ENCODE measurements at places on chromosomes 11 and 22. TPM values are rescaled to one million over a fixed set of nuclear protein-coding genes. Genes with fewer than 3 reads are reported as not detected.

The GAL gene
- total RNA-seq, result 0.58 TPM

The EPS8L2 gene
- total RNA-seq, result 2.2 TPM

The YAP1 gene
- total RNA-seq, result 67.9 TPM

The POTEH gene
- total RNA-seq, result not detected

The OR52A1 gene
- total RNA-seq, result not detected

The GUCY1A2 gene
- total RNA-seq, result 10.2 TPM

The LTO1 gene
- 8.9 TPM for total RNA-seq

The SAMM50 gene
- total RNA-seq, result 72.0 TPM

GRCh38 chr11:93525601-93526345 lies 17.4 kb downstream of the SMCO4 start:
- no peaks in the 10 kb centered on the region for H3K27me3 ChIP-seq
- no peak for DNase-seq
- H3K4me3 ChIP-seq, result no peak overlapping the region
- H3K4me1 ChIP-seq, result peaks cover 85% of the 10 kb centered on the region

DNA sequence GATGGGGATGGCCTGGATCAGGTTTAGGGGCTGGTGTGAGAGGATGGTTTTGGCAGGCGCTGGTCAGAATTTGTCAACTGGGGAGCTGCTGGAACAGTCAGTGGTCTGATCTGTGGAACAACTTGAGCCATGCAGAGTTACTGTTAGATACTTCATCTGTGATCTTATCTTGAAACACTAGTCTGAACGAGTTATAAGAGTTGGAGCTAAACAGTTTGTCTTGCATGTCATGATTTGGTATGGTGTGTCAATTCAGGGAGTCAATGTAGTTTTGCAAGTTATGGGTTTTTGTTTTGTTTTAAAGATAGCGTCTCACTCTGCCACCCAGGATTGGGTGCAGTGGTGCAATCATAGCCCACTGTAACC lies 54.1 kb downstream of the ST3GAL4 start:
- peak overlapping the region; percentile 91 for H3K27ac ChIP-seq
- H3K27me3 ChIP-seq, result no peaks in the 10 kb centered on the region
- no peak for DNase-seq
- H3K4me1 ChIP-seq, result peaks cover 76% of the 10 kb centered on the region
- H3K4me3 ChIP-seq, result no peak overlapping the region
- H3K36me3 ChIP-seq, result peaks cover 43% of the 10 kb centered on the region

- H3K27me3 ChIP-seq, result peaks cover 82% of the 10 kb centered on the region
- DNase-seq, result no peak
- no peak overlapping the region for H3K4me3 ChIP-seq
- peaks cover 40% of the 10 kb centered on the region for H3K4me1 ChIP-seq
Measured at GRCh38 chr22:42434748-42435425, 2.7 kb upstream of the NFAM1 start.

- no peak overlapping the region for H3K4me3 ChIP-seq
- no peaks in the 10 kb centered on the region for H3K4me1 ChIP-seq
- no peaks in the 10 kb centered on the region for H3K27me3 ChIP-seq
- H3K36me3 ChIP-seq, result peaks cover 4% of the 10 kb centered on the region
- H3K27ac ChIP-seq, result no peak overlapping the region
Measured at GRCh38 chr11:78533399-78533798, 41.3 kb downstream of the NARS2 start.

GRCh38 chr22:41565403-41566054 lies 4.7 kb downstream of the CSDC2 start:
- peaks cover 68% of the 10 kb centered on the region for H3K4me1 ChIP-seq
- peak overlapping the region; percentile 11 for H3K4me3 ChIP-seq
- H3K27ac ChIP-seq, result peak overlapping the region; percentile 97
- peaks cover 14% of the 10 kb centered on the region for H3K27me3 ChIP-seq

DNA sequence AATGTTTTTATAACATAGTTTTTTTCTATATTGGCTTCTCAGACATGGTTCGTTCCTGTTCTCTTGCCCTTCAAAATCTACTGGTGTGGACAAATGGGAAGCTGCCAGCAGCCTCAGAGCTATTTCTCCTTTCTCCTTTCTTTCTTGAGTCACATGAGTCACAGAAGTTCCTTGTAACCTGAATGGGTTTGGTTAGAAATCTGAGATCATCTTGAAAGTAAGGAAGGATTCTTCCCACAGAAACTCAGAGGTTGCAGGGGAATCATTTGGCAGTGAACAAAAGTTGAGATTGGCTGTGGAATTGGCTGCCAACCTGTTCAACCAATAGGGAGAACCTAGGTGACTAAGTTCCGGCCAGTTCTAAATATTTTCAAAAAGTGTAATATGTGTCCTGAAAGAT lies 12.5 kb downstream of the PLET1 start:
- no peak overlapping the region for H3K27ac ChIP-seq
- no peak for DNase-seq
- no peaks in the 10 kb centered on the region for H3K27me3 ChIP-seq
- no peaks in the 10 kb centered on the region for H3K4me1 ChIP-seq

- no peak overlapping the region for H3K27ac ChIP-seq
- DNase-seq, result no peak
- H3K36me3 ChIP-seq, result peaks cover 66% of the 10 kb centered on the region
Measured at GRCh38 chr11:74208507-74208906, 37.4 kb downstream of the PPME1 start.

- DNase-seq, result no peak
- no peak overlapping the region for H3K27ac ChIP-seq
- H3K4me1 ChIP-seq, result no peaks in the 10 kb centered on the region
- H3K27me3 ChIP-seq, result peaks cover 2% of the 10 kb centered on the region
Measured at GRCh38 chr11:61090982-61091372, 11.3 kb upstream of the CD5 start.

- H3K4me3 ChIP-seq, result peak overlapping the region; percentile 81
- DNase-seq, result no peak
- peak overlapping the region; percentile 96 for H3K27ac ChIP-seq
- H3K36me3 ChIP-seq, result no peaks in the 10 kb centered on the region
- peaks cover 48% of the 10 kb centered on the region for H3K4me1 ChIP-seq
Measured at GRCh38 chr22:26674211-26675190, 17.1 kb downstream of the MIAT start.

DNA sequence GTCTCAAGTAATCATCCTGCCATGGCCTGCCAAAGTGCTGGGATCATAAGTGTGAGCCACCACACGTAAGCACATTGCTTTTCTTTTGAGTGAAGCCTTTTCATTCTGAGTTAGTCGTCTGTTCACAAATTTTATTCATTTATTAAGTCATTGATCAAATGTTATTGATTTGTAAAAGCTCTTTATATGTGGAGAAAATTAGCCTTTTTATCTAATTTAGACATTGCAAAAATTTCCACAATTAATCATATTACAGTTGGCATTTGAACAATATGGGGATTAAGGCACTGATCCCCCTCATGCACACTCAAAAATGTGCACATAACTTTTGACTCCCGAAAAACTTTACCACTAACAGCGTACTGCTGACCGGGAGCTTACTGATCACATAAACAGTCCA lies 7.5 kb upstream of the EMID1 start:
- peaks cover 28% of the 10 kb centered on the region for H3K4me1 ChIP-seq
- no peaks in the 10 kb centered on the region for H3K27me3 ChIP-seq
- no peak overlapping the region for H3K27ac ChIP-seq
- no peak for DNase-seq
- no peak overlapping the region for H3K4me3 ChIP-seq
- H3K36me3 ChIP-seq, result no peaks in the 10 kb centered on the region

GRCh38 chr11:102809971-102810370 lies 12.0 kb upstream of the MMP1 start:
- no peaks in the 10 kb centered on the region for H3K27me3 ChIP-seq
- no peaks in the 10 kb centered on the region for H3K4me1 ChIP-seq
- no peak overlapping the region for H3K4me3 ChIP-seq
- no peak overlapping the region for H3K27ac ChIP-seq
- no peaks in the 10 kb centered on the region for H3K36me3 ChIP-seq

DNA sequence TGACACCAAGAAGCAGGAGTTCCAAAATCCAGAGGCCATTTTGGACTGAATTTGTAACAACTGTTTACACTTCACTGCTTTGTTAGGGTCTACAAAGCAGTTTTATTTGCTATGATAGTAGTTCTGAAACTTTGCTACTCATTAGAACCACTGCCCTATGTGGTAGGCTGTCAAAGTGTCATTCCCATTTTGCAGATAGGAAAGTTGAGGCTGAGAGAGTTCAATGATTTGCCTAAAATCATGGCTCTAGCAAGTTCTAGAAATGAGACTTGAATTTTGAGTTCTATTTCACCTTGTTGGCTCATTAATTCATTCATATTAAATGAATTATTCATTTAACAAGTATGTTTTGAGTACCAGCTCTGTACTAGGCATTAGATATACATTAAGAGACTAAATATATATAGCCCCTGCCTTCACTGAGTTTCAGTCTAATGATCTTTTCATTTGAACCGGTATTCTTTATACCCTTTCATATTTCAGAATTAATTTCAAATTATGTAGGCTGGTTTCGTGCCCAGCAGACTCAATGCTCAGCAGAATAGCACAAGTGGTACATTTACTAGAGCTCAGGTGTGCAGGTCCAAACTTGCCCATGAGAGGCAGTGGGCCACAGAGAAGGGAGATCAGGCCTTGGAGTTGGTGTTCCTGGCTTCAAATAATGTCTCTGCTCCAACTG lies 93.5 kb downstream of the ME3 start:
- H3K4me1 ChIP-seq, result peaks cover 62% of the 10 kb centered on the region
- no peaks in the 10 kb centered on the region for H3K36me3 ChIP-seq
- no peak overlapping the region for H3K4me3 ChIP-seq
- peak overlapping the region; percentile 77 for H3K27ac ChIP-seq

GRCh38 chr11:21582791-21583190 lies 610.1 kb upstream of the ANO5 start:
- no peaks in the 10 kb centered on the region for H3K36me3 ChIP-seq
- H3K4me3 ChIP-seq, result no peak overlapping the region
- no peak for DNase-seq

GRCh38 chr22:40178417-40179409 lies 988 bp downstream of the TNRC6B start:
- H3K4me3 ChIP-seq, result peak overlapping the region; percentile 78
- DNase-seq, result peak; percentile 28
- no peaks in the 10 kb centered on the region for H3K27me3 ChIP-seq
- H3K27ac ChIP-seq, result peak overlapping the region; percentile 93
- H3K4me1 ChIP-seq, result peaks cover 85% of the 10 kb centered on the region

GRCh38 chr11:94449029-94449428 lies 44.6 kb downstream of the MRE11 start:
- no peaks in the 10 kb centered on the region for H3K4me1 ChIP-seq
- no peaks in the 10 kb centered on the region for H3K27me3 ChIP-seq
- no peak overlapping the region for H3K4me3 ChIP-seq
- peaks cover 52% of the 10 kb centered on the region for H3K36me3 ChIP-seq
- H3K27ac ChIP-seq, result no peak overlapping the region

DNA sequence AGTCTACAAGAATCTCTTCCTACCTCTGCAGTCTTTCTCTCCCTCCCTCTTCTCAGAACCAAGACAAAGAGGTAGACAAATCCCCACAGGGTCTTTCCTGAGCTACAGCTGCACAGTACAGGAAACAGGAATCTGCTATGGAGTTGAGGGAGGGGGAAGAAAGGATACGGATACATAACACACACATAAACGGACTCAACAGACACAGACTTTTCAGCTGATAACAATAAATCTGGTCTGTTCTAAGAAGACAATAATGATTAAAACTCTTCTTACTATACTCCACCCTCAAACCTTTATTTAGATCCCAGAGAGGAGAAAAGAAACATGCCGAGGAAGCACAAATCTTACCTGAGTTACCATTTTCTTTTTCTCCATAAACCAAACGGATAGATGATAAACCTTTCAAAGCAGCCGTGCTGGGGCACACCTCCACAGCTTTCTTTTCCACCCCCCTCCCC lies 122.2 kb downstream of the APOL5 start:
- H3K4me3 ChIP-seq, result peak overlapping the region; percentile 64
- H3K4me1 ChIP-seq, result peaks cover 97% of the 10 kb centered on the region
- peak overlapping the region; percentile 88 for H3K27ac ChIP-seq
- no peaks in the 10 kb centered on the region for H3K36me3 ChIP-seq

DNA sequence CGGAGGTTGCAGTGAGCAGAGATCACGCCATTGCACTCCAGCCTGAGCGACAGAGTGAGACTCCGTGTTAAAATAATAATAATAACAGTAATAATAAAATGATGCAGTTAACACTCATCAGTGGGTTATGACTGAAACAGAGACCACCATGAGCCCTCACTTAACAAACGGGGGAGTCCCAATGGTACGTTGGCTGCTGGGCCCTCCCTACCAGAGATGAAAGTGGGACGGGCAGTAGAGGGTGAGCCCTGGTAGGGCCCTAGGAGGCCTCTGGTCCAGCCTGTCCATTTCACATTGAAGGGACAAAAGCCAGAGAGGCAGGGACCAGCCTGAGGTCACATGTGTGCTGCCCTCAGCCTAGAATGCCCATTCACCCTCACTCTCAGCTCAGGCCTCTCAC lies 13.7 kb upstream of the KIAA0930 start:
- no peak overlapping the region for H3K4me3 ChIP-seq
- no peaks in the 10 kb centered on the region for H3K36me3 ChIP-seq

- H3K4me3 ChIP-seq, result no peak overlapping the region
- DNase-seq, result no peak
- H3K36me3 ChIP-seq, result no peaks in the 10 kb centered on the region
- peaks cover 31% of the 10 kb centered on the region for H3K4me1 ChIP-seq
- H3K27me3 ChIP-seq, result peaks cover 12% of the 10 kb centered on the region
Measured at GRCh38 chr11:2472428-2473186, 27.8 kb downstream of the KCNQ1 start.

GRCh38 chr11:70252844-70253243 lies 17.6 kb upstream of the PPFIA1 start:
- DNase-seq, result no peak
- no peaks in the 10 kb centered on the region for H3K27me3 ChIP-seq
- no peak overlapping the region for H3K27ac ChIP-seq
- no peaks in the 10 kb centered on the region for H3K4me1 ChIP-seq
- no peak overlapping the region for H3K4me3 ChIP-seq

- H3K27ac ChIP-seq, result no peak overlapping the region
- no peaks in the 10 kb centered on the region for H3K36me3 ChIP-seq
- no peak overlapping the region for H3K4me3 ChIP-seq
- peaks cover 27% of the 10 kb centered on the region for H3K27me3 ChIP-seq
Measured at GRCh38 chr22:32469799-32470212, 4.8 kb upstream of the FBXO7 start.

DNA sequence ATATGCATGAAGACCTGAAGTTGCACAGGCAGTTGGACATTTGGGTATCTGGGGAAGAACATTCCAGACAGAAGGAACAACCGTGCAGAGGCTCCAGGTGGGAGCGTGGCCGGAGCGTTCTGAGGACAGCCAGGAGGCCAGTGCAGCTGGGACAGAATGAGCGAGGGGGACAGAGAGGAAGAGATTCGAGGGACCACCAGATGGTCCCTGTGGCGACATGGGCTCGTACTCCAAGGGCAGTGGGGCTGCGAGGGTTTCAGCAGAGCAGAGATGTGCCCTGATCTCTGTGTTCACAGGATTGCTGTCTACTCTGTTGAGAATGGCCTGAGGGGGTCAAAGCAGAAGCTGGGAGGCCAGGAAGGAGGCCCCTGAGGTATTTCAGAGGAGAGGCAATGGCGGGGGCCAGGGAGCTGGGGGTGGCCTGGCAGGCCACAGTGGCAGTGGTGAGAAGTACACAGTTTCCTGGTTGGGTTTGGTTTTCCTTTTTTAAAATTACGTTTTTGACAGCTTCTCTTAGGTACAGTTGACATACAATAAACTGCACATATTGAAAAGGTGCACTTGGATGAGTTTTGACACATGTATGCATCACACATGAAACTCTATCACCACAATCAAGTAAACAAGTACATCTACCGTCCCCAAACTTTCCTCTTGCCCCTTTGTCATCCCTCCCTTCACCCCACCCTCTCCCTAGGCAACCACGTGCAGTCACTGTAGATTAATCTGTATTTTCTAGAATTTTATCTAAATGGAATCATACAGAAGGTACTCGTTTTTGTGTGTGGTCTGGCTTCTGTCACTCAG lies 24.8 kb upstream of the SOX10 start:
- no peaks in the 10 kb centered on the region for H3K4me1 ChIP-seq
- H3K4me3 ChIP-seq, result no peak overlapping the region
- H3K36me3 ChIP-seq, result no peaks in the 10 kb centered on the region

- H3K36me3 ChIP-seq, result no peaks in the 10 kb centered on the region
- no peak for DNase-seq
- no peaks in the 10 kb centered on the region for H3K27me3 ChIP-seq
- H3K27ac ChIP-seq, result peak overlapping the region; percentile 65
- H3K4me3 ChIP-seq, result peak overlapping the region; percentile 92
Measured at GRCh38 chr22:20015971-20016733, 471 bp downstream of the ARVCF start.

Data from left ventricle myocardium inferior (tissue), 1 donor.